ENCODE measurements at places on chromosomes 5 and 9.

- no peak for DNase-seq
These were observed 763.7 kb upstream of the GRAMD2B start for GRCh38 chr5:125659316-125660023.

DNA sequence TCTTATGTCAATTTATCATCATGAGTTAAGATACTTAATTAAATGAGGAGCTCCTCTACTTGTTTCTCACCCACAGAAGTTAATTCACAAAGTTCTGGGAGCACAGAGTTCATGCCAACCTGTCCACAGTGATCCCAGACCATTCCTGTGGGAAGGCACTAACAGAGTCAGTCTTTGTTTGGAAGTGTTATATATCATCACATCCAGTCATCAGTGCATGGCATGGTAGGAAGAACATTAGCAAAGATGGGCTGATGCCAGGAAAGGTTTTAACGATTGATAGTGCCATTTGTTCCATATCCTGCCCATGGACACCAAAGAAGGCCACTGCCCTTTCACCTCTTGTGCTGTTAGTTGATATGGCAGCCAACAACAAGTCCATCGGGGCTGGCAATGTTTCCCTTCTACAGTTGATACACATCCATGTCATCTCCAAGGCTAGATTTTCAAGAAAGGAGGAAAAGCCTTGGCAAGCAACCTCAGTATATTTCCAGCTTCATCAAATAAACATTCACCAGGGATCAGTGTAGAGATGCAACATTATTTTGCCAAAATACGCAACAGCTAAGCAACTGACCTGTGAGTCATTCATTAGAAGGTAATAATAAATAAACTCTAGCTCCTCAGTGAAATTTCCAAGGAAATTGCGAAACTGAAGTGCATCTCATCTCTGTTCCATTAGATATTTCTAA, 169.6 kb downstream of the RORB start:
- DNase-seq = peak; percentile 17

DNA sequence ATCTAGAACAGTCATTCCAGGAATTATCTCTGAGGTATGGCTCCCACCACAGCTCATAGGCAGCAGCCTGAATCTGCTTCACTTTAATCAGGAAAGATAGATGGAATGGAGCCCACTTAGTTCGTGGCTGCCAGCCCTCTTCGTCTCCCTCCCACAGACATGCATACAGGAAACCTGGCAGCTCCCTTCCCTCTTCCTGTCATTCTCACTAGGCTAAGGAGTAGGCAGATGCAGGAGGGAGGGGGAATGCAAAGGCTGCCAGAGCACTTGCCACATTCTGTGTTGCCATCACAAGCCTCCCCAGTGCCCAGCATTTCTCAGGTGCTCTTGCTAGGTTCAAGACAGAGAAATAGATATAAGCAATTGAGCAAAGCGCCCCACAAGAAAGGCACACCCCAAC, 378.9 kb downstream of the ELAVL2 start:
- DNase-seq = no peak

DNA sequence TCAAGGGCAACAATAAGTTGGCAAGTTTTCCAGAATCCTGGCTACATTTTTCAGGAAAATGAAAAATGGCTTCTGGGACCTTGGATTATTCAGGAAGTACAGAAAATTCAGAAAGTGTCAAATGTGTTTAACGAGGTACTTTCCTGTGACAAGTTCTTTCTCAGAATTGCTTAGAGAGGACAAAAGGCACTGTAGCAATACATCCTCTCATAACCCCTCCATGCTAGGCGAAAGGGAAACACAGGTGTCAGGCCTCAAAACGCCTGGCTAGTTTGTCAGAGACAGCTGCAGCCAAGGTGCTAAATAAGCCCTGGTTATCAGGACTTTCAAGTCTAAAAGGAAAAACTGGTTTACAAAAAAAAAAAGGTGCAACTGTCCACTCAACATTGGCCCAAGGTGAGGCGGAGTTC, 115.2 kb downstream of the GNAQ start:
- no peak for DNase-seq

DNA sequence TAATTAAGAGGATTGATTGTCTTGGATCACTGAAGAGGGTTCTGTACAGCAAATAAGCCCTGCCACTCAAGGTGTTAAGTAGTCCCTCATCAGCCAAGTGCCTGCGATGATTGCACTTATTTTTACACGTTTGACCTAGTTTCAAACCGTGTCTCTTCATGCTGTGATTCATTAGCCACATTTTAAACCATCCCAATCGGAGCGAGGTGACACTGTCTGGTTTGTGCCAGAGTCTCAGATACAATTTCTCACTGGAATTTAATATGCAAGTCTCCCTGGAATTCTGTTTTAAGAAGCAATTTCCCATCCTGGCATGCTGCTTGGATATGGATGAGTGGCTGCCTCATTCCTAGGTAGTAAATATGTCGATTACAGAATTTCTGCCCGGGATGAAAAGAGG, 1.6 kb downstream of the INSYN2B start:
- no peak for DNase-seq

- no peak for DNase-seq
These were observed 78.6 kb upstream of the MYO10 start for GRCh38 chr5:17014686-17015085.

DNA sequence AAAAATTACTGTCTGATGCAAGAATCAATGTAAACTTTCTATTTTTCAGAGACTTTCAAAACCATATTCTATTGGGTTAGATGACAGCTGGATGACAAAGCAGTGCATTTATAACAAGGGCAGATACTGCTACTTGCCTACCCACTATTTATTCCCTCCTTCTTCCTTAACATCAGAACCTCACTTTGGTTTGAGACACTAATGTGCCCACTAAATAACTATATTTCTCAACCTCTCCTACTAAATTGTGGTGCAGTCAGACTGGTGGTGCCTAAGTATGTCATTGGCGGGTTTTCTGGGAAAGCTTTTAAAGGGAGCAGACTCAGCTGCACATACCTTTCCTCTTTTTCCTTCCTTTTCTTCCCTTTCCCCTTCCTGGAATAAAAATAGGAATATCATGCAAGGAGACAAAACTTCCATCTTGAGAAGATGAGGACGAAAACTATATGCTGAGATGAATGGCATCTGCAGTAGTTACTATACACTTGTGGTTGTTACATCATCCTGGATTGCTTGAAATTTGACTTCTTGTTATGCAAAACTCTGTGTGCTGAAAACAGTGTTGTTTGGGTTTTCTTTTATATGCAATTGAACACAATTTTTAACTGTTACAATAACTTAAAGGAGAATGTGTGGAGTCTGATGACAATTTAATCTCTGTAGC, 43.8 kb downstream of the PRR16 start:
- DNase-seq = no peak

DNA sequence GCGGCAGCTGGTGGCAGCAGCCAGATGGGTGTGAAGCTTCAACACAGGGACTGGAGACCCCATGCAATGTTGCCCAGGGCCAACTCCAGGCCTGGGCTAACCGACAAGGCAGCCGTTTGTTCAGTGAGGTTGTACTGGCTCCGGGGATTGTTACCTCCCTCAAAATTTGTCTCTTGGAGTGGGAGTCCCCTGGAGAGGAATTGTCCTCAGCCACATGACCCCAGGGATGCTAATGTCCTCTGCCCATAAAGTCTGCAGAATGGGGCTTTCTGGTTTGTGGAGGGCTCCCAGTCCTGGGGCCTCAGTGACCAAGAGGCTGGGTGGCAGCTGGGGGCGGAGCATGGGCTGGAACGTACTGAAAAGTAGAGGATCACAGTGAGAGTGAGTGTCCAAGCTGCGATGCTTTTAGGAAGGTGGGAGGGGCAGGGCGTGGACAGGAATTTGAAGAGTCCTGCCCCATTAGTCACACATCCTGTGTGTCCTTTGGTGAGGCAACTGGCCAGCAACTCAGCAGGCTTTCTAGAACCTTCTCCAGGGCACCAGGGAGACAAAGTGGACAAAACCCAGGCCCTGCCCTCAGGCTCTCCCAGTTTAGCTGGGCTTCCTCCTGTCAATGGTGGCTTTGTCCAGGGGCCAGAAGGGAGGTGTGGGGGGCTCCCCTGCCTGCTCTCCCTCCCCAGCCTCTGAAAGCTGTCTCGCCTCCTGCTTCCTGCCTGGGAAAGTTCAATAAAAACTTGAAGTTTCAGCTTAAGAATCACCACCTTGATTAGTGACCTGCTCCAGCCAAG, 114.0 kb downstream of the NSG2 start:
- DNase-seq = peak; percentile 21

DNA sequence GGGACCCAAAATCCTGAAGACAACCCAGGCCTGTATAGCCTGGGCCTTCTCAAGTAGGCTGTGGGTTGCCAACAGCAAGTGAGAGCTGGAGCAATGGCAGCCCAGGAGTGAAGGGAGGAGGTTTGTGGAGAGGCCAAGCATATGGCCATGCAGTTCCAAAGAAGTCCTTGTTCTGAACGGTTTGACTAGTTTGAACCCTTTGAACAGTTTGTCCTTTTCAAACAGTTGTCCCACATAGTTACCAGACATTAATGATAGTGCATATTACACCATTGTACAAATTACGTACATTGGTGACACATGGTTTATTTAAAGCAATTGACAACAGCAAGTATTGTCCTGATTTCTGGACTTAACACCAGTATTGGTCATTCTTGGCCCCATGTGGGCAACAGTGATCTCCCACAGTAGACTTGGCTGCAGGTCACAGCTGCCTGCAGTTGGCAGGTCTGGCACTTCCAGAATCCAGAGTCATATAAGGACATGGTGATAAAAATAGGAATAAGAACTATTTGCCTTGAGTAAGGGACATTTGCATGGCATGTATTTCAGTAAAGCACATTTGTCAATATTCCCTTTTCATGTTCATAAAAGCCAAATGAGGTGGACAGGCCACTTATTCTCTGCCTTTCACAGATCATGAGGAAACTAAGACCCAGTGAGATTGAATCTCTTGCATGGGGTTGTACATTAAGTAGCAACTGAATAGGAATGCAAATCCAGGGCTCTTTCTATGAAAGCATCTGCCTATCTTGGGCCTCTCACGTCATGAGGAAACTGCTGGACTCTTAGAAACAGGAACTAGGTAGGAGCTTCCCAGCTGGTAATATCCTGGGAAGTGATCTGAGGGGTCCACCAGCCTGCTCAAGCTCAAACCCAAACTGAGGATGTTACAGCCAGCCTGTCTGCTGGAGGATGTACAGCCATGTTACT, 30.3 kb downstream of the SLC25A48 start:
- DNase-seq = no peak

DNA sequence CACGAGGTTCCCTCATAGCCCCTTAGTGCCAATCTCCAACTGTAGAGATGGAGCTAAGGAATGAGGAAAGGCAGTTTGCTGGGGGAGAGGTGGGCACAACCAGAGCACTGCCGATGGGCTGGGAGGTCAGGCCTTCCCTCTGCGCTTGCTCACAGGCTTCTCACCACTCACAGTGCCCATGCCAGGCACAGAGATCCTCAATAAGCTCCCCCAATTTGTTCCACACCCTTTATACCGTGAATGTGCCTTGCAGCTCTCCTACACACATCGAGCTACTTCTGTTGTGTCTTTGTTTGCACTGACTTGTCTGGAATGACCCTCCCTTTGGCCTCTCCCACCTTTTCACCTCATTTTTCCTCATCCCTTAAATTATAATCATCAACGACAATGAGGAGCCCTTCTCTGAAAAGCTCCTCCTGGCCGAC, 1.6 kb upstream of the HK3 start:
- no peak for DNase-seq

- DNase-seq = peak; percentile 30
These were observed 42.3 kb upstream of the MUSK start for GRCh38 chr9:110626101-110626829.

All from AG08396 (cell line).